ENCODE measurements at places on chromosomes 13 and 19.

GRCh38 chr19:44142059-44142433, 692 bp downstream of the ZNF234 start:
- DNase-seq: no peak

DNA sequence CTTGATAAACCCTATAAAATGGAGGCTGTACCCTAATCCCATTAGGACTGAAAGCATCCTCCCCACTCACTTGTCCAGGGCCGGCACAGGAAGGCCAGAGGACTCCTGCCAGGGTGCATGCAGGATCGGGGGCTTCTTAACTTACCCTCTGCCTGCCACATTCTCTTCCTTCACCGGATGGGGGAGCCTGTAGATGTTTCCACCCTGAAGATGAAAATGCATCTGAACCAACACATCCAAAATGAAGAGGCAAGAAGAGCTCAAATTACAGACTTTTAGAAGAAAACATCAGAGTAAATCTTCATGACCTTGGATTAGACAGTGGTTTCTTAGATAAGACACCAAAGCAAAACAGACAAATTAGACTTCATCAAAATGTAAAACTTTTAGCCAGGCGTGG, 25.9 kb upstream of the NAPA start:
- no peak for DNase-seq

- no peak for DNase-seq
Measured at GRCh38 chr19:4294389-4294788, 7.8 kb downstream of the TMIGD2 start.

- DNase-seq: no peak
Measured at GRCh38 chr19:33388725-33389420, 15.4 kb downstream of the CEBPG start.

- DNase-seq: no peak
Measured at GRCh38 chr19:42363614-42364346, 26.3 kb downstream of the CNFN start.

DNA sequence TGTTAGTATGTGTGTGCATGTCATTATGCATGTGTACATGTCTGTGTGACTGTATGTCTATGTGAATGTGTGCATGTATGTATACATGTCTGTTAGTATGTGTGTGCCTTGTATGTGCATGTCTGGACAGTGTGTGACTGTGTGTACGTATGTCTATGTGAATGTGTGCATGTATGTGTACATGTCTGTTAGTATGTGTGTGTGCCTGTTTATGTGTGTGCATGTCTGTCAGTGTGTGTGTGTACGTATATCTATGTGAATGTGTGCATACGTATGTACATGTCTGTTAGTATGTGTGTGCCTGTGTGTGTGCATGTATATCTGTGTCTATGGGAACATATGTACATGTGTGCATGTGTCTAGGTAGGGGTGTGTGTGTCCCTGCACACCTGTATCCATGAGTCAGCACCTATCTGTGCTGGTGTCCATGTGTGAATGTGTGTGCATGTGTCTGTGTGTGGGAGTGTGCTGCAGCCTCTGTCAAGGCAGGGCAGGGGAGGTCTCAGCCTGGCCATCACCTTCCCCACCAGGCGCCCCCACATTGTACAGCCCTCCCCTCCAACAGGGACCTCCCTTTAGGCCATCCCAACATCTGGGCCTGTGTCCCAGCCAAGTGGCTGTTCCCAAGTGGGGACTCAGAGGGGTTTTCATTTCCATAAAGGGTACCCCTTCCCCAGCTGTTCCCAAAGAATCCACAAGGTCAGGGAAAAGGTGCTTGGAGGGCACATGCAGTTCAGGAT, 4.4 kb downstream of the GAS6 start:
- DNase-seq: no peak

DNA sequence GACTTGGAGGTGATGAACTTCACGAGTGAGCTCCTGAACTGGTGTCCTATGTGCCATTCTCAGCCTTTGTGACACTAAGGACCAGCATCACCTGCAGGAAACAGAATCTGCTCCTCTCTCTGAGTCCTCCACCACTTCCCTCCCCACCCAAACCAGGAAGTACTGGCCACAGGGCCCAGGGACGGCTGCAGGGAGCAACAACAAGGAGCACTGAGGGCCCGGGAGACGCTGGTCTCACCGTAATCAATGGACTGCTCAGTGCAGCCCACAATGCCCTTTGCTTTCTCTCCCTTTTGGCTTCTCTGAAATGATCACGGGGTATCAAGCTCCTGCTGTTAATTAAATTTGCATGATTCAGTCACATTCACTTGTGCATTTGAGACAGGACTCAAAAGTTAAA, 18.6 kb downstream of the PEPD start:
- no peak for DNase-seq

DNA sequence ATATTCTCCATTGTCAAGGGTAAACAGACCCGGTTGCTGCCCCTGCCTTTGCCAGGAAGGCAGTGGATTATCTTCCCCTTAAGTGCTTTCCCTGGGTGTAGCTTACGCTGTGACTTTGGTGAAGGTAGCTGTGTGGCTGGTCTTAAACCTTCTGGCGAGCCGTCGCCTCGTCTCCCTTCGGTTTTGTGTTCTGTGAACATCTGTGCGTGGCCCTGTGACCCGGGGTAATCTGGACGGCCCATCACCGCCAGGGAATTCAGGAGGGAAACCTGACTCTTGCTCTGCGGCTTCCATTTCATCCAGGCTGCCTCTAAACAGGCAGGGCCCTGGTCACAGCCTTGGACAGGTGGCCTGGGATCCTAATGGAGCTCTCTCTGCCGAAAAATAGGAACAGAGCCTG, 78.7 kb downstream of the SHISA2 start:
- no peak for DNase-seq

GRCh38 chr13:32647926-32648325, 61.7 kb downstream of the PDS5B start:
- DNase-seq: no peak

- DNase-seq: peak; percentile 39
Measured at GRCh38 chr19:18789883-18790565, 1.1 kb downstream of the COMP start.

DNA sequence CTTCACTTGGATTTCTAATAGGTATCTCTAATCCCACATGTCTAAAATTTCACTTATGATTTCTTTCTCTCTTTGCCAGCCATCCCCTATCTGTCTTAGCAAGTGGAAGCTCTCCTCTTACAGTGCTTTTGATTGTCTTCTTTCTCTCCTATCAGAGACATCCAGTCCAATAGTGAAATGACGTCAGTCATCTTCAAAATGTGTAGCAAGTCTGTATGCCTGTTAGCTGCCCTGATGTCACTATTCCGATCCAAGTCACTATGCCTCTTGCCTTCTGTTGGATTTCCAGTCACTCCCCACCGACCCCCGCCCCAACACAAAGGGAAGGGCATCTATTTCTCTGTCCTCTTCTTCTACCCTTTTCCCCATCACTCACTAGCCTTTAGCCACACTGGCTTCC, 96.4 kb downstream of the WASF3 start:
- DNase-seq: no peak

- DNase-seq: no peak
Measured at GRCh38 chr13:107788464-107789165, 426.7 kb downstream of the LIG4 start.

- DNase-seq: no peak
Measured at GRCh38 chr19:10687518-10688288, 13.5 kb upstream of the QTRT1 start.

DNA sequence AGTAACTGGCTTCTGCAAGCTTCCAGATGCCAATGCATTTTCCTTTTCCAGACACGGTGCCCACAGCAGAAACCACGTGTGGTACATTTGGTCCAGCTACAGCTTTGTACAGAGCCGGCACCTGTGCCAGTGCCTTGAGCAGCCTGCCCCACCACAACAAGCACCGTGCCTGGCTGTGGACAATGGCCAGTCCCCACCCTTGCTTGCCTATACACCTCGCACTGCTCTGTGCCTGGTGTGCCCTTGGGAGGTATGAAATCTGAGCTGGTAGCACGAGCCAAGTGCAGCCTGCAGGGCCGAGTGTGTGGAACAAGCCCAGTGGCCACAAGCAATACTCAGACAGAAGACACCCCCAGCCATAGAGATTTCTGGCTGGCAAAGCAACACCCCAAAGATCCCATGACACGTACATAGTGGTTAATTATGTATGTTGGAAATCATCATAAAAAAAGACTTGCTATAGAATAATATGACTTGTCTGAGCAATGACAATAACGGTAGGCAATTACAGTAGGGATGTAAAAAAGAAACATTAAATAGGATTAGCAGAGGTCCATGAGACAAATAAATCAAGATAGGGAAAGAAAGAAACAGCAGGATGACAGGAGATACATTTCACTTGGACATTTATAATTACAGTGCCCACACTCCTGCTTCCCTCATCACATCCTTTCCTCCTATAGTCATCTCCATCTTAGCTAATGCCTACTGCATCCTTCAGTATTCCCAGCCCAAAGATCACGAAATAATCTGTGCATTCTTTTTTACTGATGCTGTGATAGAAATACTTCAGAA, 1399.5 kb downstream of the PCDH9 start:
- no peak for DNase-seq

GRCh38 chr13:99299920-99300341, 7.3 kb downstream of the GPR183 start:
- no peak for DNase-seq

DNA sequence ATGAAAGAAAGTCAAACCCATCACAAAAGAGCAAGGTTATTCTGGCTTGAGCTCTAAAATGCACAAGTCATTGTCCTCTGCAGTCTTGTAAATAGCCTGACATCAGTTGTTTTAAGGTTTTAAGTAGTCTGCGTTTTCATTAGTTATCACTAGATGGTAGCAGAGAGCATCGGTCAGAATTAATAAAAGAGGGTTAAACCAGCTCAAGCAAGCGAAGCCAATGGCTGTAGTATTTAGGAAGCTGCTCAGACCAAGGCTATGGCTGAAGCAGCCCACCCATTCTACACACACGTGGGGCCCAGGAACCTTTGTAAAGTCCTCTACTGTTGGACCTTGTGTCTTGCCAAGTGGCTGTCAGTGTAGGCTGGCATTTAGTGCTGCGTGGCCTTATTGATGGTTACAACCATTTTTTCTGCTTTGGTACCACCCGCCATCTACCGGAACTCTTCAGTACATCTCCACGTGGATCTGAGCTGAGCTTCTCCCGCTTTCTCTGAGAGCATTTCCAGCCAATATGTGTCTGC, 13.3 kb upstream of the ZNF57 start:
- peak; percentile 83 for DNase-seq

DNA sequence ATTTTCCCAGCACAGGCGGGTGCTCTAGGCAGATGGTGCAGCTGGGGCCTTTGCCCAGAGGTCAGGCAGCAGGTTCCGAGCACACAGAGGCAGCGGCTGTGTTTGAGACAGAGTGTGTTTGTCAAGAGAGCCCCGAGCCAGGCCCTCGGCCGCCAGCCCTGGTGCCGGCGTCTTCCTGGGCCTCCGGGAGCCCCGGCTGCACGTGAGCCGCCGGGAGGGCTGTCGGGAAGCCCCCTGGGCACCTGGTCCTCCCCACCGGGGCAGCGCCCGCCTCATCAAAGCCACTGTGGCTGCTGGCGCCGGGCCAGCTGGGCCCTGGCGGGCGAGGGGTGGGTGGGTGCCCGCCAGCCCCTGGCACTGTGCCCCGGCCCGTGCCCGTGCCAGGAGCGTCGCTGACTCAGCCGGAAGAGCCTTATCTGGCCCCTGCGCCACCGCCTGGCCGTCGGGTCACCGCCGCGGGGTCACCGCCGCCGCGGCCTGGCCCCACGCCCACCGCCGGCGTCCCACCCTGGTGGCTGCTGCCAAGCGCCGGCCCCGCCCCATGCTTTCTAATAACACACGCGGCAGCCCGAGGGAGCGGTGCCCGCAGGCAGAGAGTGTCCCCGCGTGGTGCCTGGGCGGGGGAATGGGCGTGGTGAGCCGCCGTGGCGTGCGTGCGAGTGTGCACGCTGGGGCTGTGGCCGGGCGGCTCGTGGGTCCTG, 14.9 kb downstream of the ARID3A start:
- peak; percentile 89 for DNase-seq

DNA sequence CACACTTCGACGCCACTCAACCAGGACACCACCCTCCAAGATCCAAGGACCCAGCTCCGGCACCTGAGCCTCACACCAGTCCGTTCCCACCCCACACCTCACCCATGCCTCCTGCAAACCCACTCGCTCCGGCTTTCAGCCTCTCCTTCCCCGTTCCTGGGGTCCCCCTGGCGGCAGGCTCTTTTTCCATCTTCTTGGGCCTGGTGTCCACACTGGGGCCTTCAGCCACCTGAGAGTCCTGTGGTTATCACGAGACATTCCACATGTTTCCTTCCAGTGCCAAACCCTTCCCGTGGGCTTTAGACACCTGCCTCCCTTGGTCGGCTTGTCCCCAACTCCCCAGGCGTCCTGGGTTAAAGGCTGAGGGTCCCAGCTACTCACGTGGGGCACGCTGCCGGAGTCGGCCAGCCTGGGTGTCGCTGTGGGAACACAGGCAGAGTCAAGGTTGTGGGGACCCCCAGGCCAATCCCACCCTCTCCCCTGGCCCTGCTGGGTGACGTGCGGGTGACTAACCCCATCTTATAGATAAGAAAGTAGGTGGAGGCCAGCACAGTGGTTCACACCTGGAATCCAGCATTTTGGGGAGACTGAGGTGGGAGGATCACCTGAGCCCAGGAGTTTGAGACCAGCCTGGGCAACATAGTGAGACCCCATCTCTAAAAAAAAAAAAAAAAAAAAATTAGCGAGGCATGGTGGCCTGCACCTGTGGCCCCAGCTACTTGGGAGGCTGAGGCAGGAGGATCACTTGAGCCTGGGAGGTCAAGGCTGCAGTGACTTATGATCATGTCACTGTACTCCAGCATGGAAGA, 1.9 kb downstream of the JSRP1 start:
- DNase-seq: no peak

DNA sequence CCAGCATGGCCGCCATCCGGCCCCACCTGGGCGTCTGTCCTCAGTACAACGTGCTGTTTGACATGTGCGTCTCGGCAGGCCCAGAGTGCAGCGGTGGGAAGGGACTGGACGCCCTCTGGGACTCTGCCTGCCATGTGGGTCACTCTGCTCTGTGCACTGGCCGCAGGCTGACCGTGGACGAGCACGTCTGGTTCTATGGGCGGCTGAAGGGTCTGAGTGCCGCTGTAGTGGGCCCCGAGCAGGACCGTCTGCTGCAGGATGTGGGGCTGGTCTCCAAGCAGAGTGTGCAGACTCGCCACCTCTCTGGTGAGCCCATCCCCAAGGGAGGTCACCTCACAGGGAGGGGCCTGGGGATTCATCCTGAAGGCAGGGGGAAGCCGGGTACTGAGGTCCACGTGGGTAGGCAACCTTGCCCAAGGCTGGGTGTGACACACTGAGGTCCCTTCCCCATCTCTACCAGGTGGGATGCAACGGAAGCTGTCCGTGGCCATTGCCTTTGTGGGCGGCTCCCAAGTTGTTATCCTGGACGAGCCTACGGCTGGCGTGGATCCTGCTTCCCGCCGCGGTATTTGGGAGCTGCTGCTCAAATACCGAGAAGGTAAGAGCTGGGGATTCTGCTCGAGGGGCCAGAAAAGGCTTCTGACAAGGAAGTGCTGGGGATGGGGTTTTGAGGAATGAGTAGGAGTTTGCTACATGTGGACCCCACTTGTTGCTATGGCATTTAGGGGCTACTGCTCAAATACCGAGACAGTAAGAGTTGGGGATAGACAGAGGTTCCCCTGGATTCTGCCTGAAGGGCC, 11.3 kb downstream of the ABCA7 start:
- DNase-seq: no peak

GRCh38 chr19:28898249-28898648, 314.7 kb downstream of the UQCRFS1 start:
- DNase-seq: no peak
